Stimulated activated CD4-positive, alpha-beta T cell treated with anti-CD3 and anti-CD28 coated beads, Interleukin-2, amount 100 ng/mL, for 24 hours (primary cell): ENCODE measurements at places on chromosomes 4 and X.

DNA sequence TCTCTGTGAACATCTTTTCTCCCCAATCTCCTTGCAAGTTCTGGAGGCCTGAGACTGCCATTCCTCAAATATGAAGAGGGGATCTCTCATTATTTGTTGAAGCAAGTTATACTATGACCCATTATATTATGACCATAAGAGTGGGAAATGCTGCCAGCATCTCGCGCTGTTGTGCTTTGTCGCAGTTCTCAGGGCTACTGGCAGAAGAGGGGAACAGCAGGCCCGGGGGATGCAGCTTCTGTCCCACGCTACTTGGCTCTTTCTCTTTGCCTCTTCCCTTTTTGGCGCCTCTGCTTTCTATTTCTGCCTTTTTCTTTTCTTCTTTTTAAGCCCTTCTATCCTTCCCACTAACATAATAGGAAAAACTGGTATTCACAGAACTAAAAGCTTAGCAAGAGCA, 64.2 kb downstream of the GEMIN8 start:
- no peak for DNase-seq

DNA sequence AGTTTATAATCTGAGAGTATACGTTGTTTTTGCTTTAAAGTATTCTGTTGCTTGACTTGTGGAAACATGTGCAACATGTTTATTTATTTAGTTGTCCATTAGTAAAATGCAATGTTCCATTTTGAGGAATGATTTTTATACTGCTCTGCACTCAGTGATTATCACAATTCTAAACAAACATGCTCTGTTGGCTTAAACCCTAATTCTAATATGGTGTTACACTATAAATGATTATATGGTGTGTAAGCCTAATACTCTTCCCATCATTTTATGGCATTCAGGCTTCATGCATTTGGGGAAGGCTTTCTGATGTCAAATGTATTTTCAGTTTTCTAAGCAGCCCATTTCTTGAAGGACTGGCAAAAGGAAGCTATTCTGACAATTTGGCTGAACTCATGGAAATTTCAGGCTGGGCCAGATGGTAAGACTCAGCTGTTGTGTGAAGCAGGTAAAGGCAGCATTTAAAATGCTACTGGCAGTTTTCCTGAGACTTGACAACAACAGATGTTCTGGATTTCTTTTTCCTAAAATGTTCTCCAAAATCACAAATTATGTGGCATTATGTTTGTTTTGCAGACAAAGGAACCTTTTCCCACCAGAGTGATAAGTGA, 336.7 kb upstream of the GNPDA2 start:
- DNase-seq, result no peak

GRCh38 chr4:68995292-68995691, 43.7 kb upstream of the UGT2A3 start:
- no peak for DNase-seq

DNA sequence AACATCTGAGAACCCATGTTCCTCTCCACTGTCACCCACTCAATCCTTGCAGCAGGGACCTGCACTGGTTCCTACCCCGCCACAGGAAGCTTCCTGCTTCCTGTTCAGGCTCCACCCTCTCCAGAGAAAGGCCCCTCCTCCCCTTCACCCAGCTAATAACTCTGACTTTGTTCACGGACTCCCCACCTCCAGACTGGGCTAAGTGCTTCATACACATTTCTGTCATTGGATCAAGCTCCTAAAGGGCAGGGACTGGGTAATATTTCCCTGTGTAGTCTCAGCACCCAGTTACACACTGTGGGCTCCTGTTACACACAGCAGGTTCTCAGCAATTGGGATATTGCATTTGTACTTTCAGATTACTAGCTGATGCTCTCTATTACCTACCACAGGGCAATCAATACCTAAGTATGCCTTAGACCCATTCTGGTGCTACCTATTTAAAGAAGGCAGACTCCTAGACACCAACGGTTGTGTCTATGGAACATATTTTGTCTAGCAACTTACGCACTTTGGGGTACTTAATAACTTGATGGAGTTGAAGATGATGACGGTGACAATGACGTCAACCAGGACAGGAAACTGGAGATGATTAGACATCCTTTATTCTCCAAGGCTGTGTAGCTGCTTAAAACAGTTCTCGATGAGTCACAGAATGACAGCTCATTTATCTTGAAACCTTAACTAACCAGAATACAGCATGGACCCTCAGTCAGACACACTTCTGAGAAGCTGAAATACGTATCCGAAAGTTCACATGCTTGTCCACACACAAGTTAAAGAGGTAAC, 58.1 kb downstream of the MAML3 start:
- peak; percentile 59 for DNase-seq

- no peak for DNase-seq
Observed at GRCh38 chrX:154840856-154841255, 6.4 kb upstream of the SMIM9 start.

DNA sequence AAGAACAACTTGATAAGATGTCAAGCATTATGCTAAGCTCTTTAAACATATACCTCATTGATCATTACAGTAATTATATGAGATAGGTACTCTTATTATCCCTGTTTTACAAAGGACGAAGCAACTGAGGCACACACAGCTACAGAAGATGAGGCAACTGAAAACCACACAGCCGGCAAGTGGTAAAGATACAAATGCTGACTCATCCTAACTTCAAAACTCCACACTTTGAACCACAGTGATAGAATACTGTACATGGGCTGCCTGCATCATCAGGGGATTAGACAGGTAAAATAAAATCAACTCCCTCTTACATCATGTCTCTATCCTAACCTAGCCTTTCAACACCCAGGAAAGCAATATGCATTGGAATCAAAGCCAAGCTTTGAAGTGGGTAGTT, 47.8 kb downstream of the LHFPL1 start:
- no peak for DNase-seq

- no peak for DNase-seq
Observed at GRCh38 chr4:186445040-186445439, 110.3 kb downstream of the MTNR1A start.

DNA sequence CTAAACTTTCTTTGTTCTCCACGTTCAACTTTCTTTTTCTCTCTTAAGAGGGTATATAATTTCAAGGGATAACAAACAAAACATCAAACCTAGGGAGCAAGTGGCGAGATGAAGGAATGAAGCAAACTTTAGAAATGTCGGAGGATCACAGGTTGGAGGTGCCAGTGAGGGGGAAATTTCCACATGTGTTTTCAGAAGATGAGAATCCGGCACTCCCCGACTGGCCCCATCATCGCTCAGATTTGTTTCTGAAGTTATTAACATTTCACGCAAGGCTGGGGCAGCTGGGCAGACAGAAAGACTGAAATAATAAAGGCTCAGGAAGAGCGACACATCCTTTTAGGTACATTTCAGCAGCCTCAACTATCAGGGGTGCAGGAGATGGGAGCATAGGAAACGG, 134.9 kb downstream of the SMIM20 start:
- DNase-seq, result no peak

DNA sequence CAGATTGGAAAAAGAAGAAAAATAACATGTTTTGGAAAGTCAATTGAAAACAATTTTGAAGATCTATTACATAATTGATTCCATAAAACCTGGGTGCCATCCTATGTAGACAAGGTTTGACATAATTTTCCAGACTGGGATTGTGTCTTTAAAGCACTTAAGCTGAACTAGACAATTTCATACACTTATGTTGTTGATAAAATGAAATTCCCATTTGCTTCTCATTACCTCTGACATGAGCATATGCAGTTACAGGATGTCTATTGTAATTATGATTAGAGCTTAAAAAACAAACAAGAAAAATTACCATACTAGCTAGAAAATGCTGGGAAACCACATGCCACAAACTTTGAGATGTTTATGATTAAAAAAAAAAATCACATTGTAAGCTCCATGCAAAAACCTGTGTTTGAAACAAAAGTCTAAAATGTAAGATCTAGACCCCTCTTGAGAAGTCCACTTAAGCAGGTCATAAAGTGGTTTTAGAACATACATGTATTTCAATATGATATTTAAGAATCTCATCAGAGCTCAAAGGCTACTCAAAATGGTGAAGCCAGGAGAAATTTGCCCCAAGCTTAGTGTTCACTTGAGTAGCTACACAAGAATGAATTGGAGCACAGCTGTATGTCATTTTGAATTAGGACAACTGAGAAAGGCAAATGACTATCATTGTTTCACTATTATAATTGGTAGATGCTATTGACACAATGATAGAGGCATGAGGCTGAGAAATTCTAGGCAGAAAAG, 181.1 kb upstream of the PABPC4L start:
- no peak for DNase-seq

- DNase-seq, result no peak
Observed at GRCh38 chr4:167897116-167897515, 195.2 kb upstream of the ANXA10 start.

DNA sequence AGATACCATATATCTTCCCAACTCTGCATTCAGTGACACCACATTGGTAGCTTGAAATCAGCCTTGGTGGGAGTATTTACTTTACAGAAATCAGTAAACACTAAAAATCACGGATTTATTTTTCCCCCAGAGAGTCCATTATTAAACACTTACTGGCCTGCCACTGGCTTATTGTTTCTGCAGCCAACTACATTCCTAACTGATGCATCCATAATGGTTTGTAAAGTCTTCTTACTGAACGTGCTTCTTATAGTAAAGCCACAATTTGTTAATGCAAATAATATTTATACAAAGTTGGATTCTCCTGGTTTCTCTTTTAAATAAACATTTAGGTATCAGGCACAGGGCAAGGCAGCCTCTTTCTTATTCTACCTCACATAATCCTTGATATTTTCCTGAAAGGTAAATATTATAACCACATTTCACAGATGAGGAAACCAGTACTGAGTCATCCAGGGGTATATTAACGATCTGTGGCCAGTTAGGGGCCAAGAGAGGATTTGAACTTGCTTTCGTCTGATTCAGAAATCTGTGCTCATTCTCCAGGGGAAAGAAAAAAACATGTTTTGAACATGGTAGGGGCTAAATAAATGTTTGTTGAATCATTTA, 136.5 kb downstream of the RAB28 start:
- no peak for DNase-seq

DNA sequence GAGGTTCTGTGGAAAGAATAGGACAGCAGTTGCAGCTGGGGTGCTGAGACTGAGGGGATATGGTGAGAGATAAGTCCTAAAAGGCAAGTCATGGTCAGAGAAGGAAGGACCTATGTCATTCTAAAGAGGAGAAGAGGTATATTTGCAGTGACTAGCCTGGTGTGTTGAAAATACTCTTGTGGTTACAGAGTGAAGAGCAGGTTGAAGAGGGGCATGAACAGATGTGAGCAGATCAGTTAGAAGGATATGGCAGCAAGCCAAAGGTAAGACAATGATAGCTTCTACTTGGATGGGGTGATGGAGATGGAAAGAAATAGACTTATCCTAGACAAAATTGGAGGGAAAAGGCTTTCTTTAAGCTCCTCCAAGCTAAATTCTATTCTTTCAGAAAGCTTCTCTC, 469.8 kb upstream of the CPEB2 start:
- no peak for DNase-seq

- no peak for DNase-seq
Observed at GRCh38 chr4:159363361-159363760, 260.5 kb downstream of the RAPGEF2 start.

DNA sequence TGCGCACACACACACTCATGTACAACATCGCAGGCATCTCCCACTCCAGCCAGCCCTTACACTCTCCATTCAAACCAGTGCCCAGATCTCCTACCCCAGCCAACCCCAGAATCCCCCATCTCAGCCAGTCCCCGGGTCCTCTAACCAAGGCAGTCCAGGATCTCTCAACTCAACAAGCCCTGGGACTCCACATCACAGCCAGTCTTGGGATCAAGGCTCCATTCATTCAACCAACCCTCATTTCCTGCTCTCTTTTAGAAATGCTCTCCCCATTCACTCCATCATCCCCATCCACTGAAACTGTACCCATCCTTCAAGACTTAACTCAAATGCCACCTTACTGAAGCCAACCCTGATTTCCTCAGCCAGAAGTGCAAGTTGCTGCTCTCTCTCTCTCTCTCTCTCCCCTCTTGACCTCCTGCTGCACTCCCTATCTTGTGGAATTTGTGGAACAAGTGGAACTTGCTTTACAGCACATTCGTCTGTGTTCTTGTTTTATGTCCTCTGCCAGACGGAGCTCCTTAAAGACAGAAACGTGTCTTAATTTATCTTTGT, 40.6 kb upstream of the IQSEC2 start:
- no peak for DNase-seq

- DNase-seq, result no peak
Observed at GRCh38 chr4:80967346-80967745, 63.2 kb upstream of the BMP3 start.

DNA sequence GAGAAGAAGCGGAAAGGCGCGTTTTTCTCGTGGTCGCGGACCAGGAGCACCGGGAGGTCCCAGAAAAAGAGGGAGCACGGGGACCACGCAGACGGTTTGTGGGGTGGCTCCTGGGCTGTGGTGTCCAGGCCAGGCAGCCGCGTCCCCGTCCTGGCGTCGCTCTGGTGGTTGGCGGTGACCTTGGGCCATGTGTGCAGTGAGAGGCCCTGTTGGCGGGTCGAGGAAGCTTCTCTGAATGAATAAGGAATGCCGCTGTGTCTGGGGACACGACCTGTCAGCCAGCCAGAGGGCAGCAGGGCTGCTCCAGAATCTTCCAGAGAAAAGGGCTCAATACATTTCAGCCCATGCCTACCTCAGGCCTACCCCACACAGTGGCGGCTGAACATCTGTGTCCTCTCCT, 24.3 kb upstream of the HGFAC start:
- no peak for DNase-seq

- no peak for DNase-seq
Observed at GRCh38 chrX:107626916-107627315, 1.4 kb upstream of the PRPS1 start.

DNA sequence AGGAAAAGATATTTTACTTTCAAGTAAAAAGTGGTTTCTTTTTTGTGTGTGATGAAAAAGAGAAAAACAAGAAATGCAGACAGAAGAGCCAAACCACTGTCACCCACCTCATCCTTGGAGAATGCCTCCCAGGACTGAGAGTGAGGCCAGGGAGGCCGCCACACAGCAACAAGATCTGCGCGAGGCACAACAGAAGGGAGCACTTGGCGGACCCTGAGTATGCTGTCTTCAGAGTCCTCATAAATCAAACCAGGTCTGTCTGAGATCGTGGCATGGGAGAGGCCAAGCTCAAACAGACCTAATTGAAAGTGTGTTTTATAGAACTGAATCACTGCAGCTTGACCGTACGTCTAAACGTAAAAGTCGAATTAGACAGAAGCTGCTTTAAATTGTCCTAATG, 134.3 kb upstream of the VCX2 start:
- no peak for DNase-seq

GRCh38 chr4:128670513-128670912, 139.0 kb upstream of the JADE1 start:
- DNase-seq, result no peak

DNA sequence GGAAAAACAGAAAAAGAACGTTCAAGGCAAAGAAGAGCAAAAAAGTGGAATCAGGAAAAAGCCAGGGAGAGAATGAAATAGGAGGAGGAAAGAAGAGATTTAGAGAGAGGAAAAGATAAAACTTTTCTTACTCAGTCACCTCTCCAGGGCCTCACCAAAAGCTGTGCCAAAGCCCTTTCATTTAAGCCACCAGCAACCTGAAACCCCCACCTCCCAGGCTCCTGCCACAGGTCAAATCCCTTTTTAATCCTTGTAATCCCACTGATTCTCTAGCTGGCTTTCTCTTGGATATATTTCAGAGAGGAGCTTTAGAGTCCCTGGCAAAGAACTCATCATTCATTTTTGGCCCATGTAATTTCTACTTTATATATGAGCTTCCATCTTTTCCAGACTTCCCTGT, 25.7 kb upstream of the XIAP start:
- DNase-seq, result no peak

- DNase-seq, result no peak
Observed at GRCh38 chr4:41575207-41575606, 37.2 kb downstream of the LIMCH1 start.
